Progenitor cell of endocrine pancreas (in vitro differentiated cells): ENCODE measurements at places on chromosomes 5 and 9. TPM values are rescaled to one million over a fixed set of nuclear protein-coding genes. Genes with fewer than 3 reads are reported as not detected.

The HTR1A gene
- not detected in 2 replicates for total RNA-seq

The ADAMTS6 gene
- 12.3 and 13.0 TPM in 2 replicates for total RNA-seq

The CCNG1 gene
- total RNA-seq = 250 and 267 TPM in 2 replicates

The NIM1K gene
- 0.19 and 0.49 TPM in 2 replicates for total RNA-seq

The C6 gene
- 0.74 and 0.95 TPM in 2 replicates for total RNA-seq

The DMRT3 gene
- 0.34 and 0.53 TPM in 2 replicates for total RNA-seq

DNA sequence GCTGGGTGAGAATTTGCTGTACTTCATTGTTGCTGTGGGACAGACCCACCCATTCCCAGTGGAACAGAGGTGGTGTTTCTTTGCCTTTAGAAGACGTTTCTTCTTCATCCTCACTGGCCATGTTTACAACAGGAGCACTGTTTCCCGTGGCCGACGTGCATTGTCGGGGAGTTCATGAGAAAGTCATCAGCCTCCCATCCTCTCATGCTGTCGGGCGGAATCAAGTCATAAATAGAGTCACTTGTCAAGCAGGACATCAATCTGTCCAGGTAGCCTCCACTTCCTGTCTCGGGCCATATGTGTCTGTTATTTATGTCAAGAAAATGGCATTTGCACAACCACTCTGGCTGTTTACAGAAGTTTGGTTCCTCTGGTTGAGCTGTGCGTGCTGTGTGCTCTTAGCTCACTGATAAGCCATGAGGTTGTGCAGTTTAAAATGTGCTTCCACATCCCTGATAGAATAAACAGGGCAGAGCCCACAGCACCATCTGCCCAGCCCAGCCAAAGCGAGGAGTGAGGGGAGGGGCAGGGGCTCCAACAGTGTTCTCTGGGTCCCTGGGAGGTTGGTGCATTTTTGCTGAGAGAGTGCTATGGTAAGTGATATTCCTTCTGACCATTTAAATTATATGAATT lies 401.9 kb upstream of the IRX2 start:
- DNase-seq = no peak

DNA sequence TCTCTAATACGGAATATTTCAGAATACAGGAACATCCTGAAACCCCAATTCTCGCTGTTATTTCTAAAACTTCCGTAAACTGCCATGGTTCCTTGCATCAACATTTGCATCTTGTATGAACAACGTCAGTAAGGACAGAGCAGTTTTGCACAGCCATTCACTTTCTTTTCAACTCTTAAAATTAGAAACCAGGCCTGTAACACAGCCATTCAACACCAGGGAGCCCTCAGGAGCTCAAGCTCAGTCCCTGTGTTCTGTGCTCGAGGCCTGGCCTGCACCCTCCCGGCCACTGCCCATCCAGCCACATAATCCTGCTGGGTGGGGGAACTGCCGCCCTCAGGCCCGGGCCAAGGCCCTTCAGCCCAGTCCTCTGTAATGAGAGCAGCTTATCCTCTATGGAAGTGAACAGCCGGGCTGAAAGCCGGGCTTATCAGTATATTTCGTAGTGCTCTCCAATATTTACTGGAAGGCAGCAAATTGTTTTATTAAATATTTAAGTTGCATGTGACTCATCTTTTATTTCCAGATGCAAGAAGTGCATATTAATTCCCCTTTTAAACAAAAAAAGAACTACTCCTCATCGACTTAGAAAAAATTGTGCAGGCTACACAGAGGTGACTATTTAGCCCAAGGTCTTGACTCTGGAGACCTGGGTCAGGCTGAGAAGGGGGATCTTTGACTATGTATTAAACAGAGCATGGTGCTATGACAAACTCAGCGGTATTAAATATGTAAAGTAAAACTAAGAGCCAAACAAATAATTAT lies 33.2 kb upstream of the SLC6A3 start:
- DNase-seq = no peak

DNA sequence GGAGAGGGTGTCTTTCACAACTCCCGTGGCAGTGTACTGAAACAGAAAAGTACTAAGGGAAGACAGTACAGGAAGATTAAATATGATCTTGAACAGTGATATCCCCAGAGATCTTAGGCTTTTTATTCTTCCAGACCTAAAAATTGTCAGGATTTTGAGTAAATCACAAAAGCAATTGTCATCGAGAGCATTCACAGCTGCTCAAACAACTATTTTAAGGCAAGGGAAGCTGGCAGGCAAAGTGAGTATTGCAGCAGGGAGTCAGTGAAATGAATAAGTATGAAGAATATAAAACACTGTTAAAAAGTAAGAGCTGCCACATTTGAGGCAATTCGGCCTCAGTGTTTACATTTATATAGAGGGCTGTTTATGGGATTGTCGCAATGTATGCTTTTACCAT lies 479.0 kb downstream of the CAAP1 start:
- DNase-seq = no peak

DNA sequence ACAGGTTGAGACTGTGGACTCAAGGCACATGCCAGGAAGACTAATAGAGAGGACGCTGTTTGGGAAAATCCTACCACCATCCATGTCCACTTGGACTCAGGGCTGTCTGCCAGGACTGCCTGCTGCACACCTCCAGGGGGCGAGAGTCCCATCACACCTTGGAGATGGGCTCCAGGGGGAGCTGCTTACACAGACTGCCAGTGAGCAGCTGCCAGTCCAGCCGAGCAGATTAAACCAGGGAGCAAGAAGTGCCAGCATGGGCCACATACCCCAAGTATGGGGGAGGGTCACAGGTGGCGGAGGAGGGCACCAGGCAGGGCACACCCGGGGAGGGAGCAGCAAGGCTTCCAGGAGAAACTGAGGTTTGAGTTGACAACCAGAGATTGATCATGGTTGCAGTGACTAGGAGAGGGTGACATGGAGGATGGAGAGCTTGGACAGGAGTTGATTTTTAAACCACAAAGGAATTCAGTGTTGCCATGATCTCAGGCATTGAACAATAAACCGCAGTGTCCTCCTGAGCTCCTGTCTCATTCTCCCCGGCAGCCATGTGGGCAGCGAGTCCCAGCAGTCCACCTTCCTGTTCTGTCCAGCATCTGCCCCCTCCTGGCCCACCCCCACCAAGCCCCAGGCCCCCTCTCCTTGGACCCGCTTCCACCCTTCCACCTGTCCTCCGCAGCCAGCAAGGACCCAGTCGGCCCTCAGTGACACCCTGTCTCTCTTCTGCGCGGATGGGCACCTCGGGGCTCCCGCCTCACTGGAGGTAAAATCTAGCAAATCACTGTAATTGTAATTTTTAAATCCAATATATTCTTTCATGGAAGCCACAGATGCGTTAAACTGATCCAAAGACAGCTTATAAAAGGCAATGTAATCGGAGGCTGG lies 3.1 kb upstream of the VAV2 start:
- no peak for DNase-seq

DNA sequence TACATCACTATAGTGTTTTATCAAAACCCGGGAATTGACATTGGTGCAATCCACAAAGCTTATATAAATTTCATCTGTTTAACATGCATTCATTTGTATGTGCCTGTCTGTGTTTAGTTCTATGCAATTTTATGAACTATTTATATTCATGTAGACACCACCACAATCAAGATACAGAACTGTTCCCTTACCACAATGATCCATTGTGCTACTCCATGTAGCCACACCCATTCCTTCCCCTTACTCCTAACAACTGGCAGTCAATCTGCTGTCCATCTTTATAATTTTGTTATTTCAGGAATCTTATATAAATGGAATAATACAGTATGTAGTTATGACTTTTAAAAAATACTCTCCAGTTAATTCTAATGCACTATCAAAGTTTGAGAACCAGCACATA lies 389.5 kb downstream of the HTR1A start:
- DNase-seq = no peak

GRCh38 chr5:125530833-125531615 lies 784.6 kb upstream of the ZNF608 start:
- no peak for DNase-seq

- DNase-seq = no peak
These were observed 195.5 kb downstream of the MEF2C start for GRCh38 chr5:88687373-88687911.

DNA sequence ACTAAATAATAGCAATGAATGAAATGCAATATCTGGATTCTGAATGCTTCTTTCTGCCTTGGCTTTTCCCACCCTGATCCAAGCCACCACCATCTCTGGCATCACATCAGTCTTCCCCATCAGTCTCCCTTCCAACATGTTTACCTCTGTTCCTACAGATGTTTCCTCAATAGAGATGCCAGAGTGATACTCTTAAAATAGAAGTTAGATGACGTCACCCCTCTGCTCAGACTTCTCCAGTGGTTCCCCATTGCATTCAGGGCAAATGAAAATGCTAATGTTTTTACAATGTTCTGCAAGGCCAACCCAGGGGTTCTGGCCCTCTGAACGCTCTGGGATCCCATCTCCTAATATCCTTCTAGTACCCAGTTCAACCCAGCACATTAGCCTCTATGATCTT lies 305.8 kb downstream of the TRIM32 start:
- no peak for DNase-seq

- DNase-seq = no peak
These were observed 933.8 kb upstream of the DMAC1 start for GRCh38 chr9:8733131-8733954.

DNA sequence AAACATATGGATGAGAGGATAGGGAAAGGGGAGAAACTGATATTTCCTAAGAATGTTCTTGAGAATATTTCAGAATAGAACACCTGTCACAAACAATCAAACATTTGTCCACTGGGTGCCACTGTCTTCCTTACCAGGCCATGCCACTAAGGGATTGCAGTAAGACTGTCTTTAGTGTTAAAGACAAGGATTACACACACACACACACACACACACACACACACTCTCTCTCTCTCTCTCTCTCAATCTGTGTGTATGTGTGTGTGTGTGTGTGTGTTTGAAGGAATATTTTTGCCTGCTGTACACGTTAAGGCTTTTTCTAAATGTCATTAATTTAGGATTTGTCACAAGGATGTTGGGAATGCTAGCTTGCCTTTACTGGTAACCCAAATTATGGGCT lies 54.4 kb downstream of the CCDC192 start:
- no peak for DNase-seq

DNA sequence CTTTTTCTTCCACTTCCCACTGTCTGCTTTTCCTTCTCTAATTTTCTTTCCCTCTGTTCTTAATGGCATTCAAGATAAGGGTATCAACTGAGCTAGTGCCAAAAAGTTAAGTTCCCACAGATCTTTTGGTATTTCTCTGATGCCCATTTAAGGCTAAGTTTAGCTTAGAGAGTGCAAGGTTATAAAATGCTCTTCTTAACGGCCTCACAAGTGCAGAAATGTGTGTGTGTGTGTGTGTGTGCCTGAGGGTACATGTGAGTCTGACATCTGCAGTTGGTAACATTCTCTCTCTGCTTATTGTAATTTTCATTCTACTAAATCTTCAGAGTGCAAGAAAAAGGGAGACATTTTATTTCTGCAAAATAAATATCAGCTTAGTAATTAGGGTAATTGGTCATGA lies 24.2 kb downstream of the FBN2 start:
- DNase-seq = no peak

DNA sequence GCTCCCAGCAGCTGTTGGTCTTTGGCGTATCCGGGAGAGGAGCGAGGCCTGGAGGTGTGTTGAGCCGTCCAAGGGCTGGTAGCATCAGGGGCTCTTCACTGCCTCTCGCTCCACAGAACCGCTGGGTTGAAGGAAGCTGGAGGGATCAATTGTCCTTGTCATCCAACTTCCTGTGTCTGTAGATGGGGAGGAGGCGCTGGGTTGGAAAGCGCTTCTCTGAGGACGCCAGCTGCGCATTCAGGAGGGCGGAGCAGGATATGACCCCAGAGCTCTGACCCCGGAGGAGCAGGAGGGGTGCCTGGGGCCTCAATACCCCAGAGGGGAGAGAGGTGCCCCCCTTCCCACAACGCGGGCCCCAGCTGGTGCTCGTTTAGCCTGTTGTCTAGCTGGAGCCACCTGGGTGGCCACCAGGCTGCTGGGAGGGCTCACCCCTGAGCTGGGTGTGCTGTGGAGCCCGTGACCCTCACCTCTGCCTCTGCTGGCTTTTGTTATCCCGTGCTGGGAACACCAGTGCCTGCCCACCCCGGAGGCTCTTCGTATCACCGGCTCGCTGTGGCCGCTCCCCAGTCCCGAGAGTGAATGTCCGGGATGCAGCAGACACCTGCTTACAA lies 2.0 kb upstream of the DBH start:
- DNase-seq = no peak

GRCh38 chr5:136890431-136891148 lies 525.2 kb upstream of the TRPC7 start:
- DNase-seq = no peak

DNA sequence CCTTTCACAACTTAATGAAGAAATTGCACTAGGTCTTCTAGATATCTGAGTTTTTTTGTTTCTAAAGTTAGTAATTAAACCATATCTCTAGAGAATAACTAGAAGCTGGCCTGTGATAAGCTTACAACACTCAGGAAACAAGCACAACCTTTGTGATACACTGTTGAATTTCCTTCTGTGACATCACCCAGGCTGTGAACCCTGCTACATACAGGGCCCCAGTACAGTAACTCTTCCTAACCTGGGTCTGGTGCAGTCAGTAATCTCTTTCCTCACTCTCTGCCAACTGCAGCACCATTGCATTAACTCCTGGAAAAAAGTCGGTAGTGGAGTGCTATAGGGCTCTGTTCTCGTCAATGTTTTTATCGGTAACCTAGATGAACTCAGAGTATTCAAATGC lies 10.6 kb upstream of the IGFBPL1 start:
- DNase-seq = no peak

DNA sequence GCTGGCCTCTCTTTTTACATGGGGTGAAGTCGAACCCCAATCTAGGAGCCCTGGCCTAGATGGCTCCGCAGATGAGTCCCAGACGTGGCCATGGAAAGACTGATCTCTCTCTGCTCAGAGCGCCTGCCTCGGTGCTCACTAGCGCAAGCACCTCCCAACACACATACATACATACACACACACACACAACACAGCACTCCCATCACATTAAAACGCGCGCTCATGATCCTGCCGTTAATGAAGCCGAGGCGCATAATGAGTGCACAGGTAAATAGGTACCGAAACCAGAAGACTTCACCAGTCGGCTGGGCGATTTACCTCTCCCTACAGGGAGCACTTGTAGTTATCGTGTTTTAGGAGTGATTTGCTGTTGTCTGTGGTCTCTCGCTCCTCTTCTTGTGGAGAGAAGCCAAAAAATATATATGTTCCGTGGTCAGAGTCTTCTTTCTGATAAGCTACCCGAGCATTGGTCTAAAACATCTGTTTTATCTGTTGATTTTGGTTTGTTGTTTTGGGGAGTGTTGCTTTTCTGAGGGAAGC lies 207.7 kb downstream of the MEF2C start:
- no peak for DNase-seq

- no peak for DNase-seq
These were observed 8.8 kb downstream of the SPIN1 start for GRCh38 chr9:88396836-88397577.

DNA sequence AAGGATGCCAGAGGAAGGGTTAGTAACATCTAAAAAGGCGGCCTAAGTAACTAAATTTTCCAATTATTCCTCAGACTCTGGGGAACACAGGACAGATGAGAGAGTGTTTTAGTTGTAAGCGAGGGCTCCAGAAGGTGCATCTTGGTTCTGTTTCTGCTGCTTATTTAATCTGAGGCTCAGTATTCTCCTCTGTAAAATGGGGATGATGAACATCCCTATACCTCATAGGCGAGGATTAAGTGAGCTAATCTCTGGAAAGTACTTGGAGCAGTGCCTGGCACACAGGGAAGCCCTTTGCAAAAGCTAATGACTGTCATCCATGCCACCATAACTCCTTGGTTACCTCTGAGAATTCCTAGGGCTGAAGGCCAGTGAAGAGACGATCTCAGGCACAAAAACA lies 59.0 kb downstream of the SHB start:
- DNase-seq = no peak

GRCh38 chr5:39073767-39074016 lies 507 bp downstream of the RICTOR start:
- peak; percentile 45 for DNase-seq

GRCh38 chr9:29637471-29638237 lies 2064.4 kb upstream of the C9orf72 start:
- DNase-seq = no peak
